SW 1271 (cell line): ENCODE measurements at places on chromosomes 1 and 21.

DNA sequence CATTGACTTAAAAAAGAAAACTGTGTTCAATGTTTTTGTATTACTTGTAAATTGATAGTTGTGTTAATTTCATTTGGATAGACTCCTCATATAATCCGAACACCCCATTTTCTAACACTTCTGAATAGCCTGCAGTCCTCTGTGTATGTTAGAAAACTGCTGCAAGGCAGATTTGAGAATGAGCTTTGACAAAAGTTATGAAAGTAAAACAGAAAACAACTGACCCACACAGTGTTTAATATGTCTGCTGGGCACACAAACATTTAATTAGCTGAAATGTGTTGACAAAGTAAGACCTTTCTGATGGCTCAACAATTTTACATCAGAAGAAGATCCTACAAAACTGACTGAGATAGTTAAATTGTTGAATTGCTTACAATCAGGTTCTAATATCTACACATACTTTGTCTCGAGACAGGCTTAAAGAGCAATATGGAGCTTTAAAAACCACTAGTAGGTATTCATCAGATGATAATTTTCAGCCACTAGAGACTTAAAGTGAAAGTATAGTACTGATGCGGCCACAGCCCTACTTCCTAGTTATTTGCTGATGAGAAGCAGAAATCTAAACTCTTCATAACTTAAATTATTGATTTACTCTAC lies 40.0 kb upstream of the PRMT6 start:
- no peak for DNase-seq

- peak; percentile 7 for DNase-seq
These were observed 51.5 kb upstream of the VAV3 start for GRCh38 chr1:108016451-108016920.

DNA sequence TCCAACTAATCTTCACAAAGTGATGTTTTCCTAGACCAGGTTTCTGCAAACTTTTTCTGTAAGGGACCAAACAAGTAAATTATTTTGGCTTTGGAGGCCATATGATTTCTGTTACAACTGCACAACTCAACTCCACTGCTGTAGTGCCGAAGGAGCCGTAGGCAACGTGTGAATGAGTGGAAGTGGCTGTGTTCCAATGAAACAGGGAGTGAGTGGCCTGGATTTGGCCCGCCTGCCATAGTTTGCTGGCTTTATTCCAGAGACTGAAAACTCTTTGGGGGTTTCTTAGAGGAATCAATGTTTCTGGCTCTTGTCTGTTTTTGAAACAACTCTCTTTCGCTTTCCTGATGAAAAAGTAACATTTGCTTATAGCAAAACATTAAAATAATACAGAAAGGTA lies 12.6 kb upstream of the ACTL8 start:
- no peak for DNase-seq

DNA sequence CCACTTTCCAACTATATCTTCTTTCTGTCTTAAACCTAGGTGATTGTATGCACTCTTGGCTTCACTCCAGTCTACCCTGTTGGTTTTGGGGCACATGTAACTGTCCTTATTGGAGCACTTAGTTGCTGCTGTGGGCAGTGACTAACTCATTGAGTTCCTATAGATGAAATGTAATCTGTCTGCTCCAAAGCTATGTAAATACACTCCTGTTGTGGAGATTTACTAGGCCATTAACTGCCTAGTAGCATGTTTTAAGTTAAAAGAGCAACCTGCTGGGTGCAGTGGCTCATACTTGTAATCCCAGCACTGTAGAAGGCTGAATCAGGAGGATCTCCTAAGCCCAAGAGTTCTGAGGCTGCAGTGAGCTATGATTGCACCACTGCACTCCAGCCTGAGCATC lies 137.6 kb downstream of the ZMYM4 start:
- no peak for DNase-seq

DNA sequence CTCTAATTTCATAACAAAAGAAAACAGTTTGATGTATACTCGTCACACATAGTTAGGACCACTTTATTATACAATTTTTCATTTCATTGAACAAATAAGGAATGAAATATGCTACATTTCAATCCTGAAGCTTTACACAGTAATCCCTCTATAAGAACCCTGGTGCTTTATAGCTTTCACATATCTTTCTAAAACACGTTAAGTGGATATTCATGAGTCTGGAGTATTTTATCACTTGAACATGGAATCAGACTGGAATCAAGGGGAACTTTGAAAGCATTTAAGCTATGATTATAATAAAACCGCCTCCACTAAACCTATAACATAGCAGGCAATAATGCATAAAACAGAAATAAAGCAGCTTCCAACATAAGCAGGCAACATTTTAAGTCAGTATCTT lies 476.6 kb downstream of the COL11A1 start:
- no peak for DNase-seq

GRCh38 chr1:50955116-50955515 lies 5.0 kb downstream of the FAF1 start:
- no peak for DNase-seq

- DNase-seq: no peak
These were observed 5.5 kb upstream of the KCNJ9 start for GRCh38 chr1:160075836-160076235.

DNA sequence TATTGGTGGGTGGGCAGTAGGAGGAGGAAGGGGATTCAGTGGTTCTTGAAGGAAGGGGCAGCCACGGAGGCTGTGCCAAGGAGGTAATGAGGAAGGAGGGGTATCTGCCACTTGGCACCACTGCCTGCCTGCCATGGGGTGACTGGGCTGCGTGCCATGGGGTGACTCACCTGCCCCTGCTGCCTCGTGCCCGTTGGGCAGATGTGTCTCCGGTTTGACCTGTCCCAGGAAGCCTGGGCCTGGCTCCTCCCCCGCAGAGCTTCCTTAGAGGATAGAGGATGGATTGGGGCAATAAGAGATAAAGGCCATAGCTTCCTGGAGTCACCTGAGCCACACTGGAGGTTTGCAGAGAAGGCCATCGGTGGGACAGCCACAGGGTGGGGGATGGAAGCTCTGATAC lies 1.7 kb downstream of the PADI3 start:
- DNase-seq: peak; percentile 76

DNA sequence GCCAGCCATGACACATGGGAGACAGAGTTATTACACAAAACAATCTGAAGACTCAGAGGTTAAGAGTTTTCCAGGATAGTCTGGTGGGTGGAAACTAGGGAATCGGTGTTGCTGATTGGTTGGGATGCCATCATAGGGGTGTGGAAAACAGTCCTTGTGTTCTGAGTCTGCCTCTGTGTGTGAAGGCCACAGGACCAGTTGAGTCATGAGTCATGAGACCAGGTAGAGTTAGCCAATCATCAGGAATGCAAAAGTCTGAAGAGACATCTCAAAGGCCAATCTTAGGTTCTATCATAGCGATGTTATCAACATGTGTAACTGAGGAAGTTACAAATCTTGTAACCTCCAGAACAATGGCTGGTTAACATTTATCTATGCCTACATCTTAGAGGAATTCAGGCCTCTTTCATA lies 49.7 kb upstream of the NEK7 start:
- no peak for DNase-seq

GRCh38 chr1:167190747-167191237 lies 29.9 kb upstream of the POU2F1 start:
- no peak for DNase-seq
